H7 (cell line): ENCODE measurements at places on chromosomes 2 and 18.

DNA sequence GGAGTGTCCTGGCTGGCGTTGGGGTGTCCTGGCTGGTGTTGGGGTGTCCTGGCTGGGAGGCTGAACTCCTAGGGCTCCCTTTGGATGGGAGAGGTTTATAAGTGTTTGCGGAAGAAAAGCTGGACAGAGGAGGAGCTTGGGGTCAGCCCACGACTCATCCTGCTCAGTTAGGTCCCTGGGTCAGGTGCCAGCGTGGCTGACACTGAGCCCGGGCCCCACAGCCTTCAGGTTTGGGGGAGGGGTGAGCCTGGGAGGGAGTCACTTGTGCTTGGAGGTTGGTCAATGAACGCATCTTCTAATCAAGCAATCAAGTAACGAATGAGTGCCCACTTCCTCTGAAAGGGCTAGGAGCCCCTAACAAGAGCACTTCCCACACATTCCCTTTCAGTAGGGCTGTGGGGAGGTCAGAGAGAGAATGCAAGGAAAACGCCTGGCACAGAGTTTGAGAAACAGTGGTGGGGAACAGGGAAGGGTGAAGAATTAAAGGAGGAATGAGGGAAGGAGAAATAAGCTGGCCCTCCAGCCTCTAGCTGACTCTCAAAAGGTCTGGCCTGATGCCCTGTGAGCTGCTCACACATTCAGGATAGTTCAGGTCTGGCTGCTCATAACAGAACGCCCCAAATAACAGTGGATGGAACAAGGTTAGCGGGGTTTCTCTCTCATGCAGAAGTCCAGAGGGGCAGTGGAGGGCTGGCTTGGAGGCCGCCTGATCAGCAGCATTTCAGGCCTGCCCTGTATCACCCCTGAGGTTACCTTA is 670 bp downstream of the KCNIP3 start:
- no peak for DNase-seq

DNA sequence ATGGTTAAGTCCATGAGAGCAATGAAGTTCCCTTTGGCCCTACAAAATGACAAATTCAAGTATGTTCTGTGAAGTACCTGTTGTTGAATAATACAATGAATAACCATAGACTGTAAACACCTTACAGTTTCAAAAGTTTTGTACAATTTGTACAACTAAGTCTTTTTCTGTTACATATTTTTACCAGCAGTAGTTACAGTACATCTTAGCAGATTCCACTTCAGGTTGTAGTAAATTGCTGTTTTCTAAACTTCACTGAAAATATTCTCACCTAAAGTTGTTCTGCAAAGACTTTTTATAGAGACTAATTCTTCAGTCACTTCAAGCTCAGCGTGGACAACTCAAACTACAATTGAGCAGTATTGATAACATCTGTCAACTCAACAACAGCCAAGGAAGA is 28.7 kb downstream of the LNPK start:
- DNase-seq, result no peak

- no peak for DNase-seq
Measured at GRCh38 chr2:133718688-133719201, 150.5 kb upstream of the NCKAP5 start.

- no peak for DNase-seq
Measured at GRCh38 chr2:174632841-174633622, 35.4 kb upstream of the WIPF1 start.

GRCh38 chr18:32906506-32907310 is 133.9 kb upstream of the KLHL14 start:
- DNase-seq, result no peak

GRCh38 chr2:233952335-233952734 is 35.2 kb downstream of the TRPM8 start:
- DNase-seq, result no peak

DNA sequence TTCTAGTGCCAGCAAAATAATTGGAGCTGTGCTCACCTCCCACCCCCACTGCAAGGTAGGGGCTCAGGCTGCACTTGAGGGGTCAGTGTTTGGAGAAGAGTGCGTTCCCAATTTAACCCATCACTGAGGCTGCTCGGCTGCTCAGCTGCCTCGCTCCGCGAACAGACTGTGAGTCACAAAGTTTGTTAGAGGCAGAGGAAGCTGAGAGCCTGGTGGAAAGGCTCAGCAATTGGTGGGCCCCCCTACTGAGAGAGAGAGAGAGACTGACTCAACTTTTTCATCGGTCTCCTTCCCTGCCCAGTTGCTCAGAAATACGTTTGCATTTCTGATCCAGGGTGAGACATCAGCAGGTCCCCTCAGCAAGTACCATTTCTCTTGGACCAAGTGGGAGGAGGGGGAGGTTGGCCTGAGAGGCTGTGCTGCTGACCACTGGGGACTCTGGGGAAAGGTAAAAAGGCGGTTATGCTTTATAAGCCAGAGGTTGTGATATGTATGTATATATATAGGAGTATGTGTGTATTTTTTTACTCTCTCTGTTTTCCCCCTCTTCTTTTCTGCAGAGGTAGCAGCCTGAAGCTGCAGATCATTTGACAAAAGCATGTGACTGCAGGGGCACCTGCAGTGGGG is 1.5 kb downstream of the EFR3B start:
- peak; percentile 66 for DNase-seq

DNA sequence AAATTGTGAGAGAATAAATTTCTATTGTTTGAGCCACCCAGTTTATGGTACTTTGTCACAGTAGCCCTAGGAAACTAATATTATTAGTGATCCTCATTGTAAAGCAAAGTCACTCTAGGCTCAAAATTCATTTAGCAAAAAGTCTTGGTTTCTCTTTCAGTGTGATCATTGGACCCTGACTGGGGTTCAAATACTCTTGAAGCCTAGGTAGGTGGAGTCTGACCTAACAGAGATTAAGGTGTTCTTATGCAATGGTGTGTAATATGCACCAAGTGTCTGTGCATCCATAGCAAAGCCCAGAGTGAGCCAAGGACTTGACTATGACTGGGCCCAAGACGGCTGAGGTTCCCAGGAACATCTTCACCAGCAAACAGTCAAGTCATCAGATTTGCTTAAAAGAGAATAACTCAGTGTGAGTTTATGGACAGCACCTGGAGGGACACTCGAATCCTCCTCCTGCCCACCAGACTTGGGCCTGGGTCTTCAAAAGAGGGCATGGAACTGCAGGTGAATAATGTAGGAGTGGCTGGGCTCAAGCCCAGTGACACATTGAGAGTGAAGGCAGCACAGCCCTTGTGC is 51.1 kb upstream of the BCL11A start:
- DNase-seq, result no peak

GRCh38 chr18:78914249-78914935 is 65.2 kb upstream of the SALL3 start:
- peak; percentile 57 for DNase-seq

GRCh38 chr2:160836755-160837154 is 323.5 kb upstream of the TANK start:
- no peak for DNase-seq

DNA sequence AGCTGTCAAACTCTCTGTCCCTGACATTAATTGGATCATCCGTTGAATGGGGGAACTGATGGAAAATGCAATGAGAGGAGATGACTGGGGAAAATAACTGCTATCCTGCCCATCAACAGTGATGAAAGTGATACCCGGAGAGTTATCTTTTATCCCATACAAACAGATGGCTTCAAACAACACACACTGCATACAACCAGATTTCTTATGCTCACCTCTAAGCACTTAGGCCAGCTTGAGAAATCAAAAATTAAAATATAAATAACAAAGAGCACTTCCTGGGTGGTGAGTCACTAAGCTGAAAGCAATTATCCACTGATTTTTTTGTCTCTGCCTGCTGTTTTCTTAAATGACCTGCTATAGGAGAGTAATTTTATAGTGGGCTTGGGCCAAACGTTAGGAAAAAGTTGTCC is 237.6 kb upstream of the RGPD4 start:
- no peak for DNase-seq

GRCh38 chr18:11411048-11411447 is 198.3 kb upstream of the SLC35G4 start:
- no peak for DNase-seq

GRCh38 chr2:499726-500125 is 177.5 kb downstream of the TMEM18 start:
- no peak for DNase-seq

DNA sequence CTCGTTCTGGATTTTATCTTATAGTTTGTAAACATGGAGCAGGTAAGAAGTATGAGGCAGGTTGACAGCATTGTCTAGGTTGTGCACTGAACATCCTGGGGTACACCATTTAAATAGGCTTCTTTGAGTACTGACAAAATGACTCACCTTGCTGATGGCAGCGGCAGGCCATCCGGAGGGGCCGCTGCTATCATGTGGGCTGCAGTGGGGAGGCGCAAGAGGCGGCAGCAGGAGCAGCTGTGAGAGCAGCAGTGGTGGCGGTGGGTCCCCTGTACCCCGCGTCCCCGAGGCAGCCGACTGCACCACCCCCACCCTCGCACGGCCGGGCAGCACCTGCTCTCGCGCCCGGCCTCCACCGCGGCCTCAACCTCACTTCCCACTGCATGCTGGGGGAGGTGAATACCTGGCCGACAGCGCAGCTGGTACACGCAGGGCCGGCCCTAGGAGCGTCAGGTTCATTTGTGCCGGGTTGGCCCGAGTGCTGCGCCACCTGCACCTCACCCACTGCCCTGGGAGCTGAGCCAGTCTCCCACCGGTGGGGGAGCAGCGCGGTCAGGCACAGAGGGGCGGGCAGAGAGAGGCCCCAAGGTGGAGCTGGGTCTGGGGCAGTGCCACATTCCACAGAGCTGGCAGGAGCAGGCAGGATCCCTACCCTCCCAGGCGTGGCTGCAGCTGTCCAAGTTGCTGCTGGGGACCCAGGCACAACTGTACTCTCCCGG is 154.5 kb upstream of the RBMS1 start:
- peak; percentile 28 for DNase-seq

DNA sequence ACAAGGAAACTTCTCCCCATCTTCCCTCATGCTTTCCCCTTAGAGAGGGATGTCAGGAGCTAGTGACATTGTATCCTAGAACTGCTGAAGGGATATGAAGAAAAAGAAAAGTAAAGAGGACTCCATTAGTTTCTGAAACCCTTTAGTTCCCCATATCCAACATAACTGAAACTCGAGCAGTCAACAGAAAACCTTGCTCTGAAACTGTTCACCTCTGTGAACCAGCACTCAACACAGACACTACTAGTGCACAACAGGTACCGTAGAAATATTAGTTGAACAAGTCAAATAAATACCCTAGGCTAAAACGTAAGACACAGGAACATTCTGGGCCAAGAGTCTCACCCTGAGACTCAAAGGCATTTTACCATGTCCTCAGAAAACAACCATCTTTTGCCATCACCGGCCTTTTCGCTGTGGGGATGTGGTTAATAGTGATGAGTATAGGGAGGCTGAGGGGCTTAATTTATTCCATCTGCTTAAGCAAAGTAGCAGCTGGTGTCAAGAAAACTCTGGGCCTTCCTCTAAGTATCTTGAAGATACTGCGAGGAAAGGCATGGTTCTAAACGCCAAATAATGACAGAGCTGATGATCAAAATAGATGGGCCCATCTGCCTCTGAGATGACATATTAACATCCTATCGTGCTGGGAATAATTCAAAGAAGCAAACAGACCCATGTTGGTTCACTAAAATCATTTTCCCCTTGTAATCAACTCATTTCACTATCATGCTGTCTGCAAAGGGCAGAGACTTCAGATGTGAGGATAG is 156.8 kb downstream of the STK39 start:
- no peak for DNase-seq

DNA sequence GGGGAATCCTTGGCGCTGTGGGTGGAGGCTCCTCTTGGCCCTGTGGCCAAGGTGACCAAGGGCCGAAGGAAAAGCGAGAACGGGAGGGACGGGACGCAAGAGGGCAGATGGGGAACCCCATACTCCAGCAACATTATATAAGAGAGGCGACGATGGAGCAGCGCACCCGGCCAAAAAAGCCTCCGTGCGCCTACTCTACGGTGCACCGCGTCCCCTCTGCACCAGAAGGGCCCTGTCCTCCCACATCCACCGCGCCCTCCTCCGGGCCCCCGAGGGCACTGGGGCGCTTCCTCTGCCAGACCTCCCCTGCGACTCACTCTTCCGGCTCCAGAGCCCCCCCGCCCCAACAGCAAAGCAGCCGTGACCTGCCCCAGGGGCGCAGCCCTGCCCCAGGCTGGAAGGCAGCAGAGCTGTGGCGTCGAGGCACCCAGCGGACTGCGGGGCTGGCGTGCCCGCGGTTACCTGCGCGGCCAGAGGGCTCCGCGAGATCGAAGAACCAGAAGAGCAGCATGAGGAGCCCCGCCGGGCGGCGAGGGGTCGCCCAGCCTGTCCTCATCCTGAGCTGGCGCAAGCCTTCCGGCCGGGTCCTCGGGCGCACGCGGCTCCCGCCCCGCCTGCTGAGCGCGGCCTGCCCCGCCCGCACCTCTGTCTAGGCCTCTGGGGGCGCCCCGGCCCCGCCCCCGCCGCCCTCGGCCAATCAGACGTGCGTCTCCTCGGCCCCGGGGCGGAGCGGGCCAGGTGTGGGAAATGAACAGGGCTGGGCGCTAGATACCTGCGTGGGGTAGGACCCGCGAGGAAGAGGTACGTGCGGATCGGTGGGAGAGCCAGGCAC is 106.3 kb upstream of the CD302 start:
- peak; percentile 95 for DNase-seq

- no peak for DNase-seq
Measured at GRCh38 chr2:121021685-121022084, 263.3 kb downstream of the TFCP2L1 start.

DNA sequence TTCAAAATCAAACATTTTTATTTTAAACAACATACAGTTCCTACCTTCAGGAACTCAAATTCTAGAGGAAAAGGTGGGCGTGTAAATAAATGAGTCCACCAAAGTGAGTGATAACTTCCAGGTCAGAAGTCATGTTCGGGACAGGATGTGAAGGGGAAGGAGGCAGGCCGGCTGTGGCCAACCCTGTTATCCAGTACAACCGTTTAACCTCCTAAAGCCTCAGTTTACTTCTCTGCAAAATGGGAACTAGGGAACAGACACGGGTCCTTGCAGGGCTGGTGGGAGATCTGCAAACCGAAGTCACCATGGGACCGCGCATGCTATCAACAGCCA is 373 bp downstream of the EIPR1 start:
- DNase-seq, result no peak

GRCh38 chr18:54608028-54608642 is 17.1 kb downstream of the DYNAP start:
- DNase-seq, result no peak

DNA sequence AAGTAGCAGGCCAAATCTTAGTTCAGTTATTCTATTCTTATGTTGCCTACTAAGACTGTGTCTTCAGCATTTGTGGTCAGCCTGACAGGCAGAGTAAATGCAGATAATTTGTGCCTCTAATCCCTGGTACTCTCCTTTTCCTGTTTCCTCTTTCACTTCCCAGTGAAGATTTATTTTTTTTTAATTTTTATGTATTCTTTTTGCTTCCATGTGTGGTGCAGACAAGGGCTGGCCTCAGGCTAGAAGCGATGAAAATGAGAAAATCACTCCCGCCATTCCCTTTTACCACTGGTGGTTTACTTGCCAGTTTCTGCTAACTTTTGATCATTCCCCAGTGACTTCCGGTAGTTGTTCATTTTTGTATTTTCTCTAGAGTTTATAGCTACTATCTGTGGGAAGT is 30.9 kb downstream of the DSEL start:
- DNase-seq, result no peak

- no peak for DNase-seq
Measured at GRCh38 chr2:22737144-22737543, 647.8 kb upstream of the KLHL29 start.

- no peak for DNase-seq
Measured at GRCh38 chr18:73639788-73640187, 507.8 kb downstream of the FBXO15 start.
